ENCODE measurements at places on chromosomes 5 and 9.

- DNase-seq = no peak
Measured at GRCh38 chr5:126535856-126536545, 59.0 kb downstream of the ALDH7A1 start.

- no peak for DNase-seq
Measured at GRCh38 chr5:112372543-112372942, 46.5 kb downstream of the EPB41L4A start.

GRCh38 chr5:175466700-175467318 lies 11.6 kb upstream of the SFXN1 start:
- no peak for DNase-seq

- no peak for DNase-seq
Measured at GRCh38 chr9:12368569-12368968, 324.6 kb upstream of the TYRP1 start.

DNA sequence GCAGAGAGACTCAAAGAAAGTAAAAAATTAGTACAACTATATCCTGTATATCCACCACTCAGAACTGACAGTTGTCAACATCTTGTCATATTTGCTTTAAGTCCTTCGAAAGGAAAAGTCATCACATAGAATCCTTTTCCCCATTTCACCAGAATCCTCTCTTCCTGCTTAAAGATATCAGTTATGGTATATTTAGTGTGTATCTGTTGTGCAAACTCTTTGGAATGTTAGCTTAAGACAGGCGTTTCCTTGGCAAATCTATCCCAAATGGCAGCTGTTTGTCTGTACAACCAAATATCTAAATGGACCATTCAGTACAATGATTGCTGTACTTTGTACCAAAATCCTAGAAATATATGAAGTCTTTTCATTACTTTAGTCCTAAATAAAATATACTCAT lies 98.5 kb downstream of the ITGA1 start:
- no peak for DNase-seq

- DNase-seq = no peak
Measured at GRCh38 chr5:16791036-16791705, 144.9 kb downstream of the MYO10 start.

- DNase-seq = no peak
Measured at GRCh38 chr9:118957585-118957984, 411.6 kb downstream of the BRINP1 start.

GRCh38 chr9:35521708-35522107 lies 31.8 kb downstream of the RUSC2 start:
- DNase-seq = no peak
